ENCODE measurements at places on chromosomes 1 and 21.
A peak's percentile ranks its signal among the peaks of the same experiment; 100 is the strongest.

GRCh38 chr1:64478594-64479470 is 8.9 kb downstream of the CACHD1 start:
- no peak for DNase-seq

- DNase-seq = no peak
Observed at GRCh38 chr1:239939602-239940001, 152.1 kb upstream of the FMN2 start.

DNA sequence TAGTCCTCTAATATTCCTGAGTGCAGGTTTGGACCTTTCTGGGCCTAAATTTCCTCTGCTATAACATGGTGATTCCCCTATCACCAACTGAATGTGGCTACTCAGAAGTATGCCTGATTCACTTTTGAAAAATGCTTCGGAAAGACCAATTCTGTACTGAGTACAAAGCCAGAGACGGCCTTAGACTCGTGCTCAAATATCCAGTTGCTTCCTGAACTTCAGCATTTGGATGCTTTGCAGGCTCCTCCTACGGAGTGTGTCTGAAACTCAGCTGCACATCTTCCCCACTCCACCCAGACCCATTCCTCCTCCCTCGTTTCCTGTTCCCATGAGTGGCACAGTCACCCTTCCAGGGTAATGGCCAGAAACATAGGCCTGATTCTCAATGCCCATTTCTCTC is 98.4 kb upstream of the GADD45A start:
- no peak for DNase-seq

- DNase-seq = no peak
Observed at GRCh38 chr1:63651161-63651701, 58.0 kb downstream of the PGM1 start.

GRCh38 chr1:205283270-205284147 is 38.0 kb downstream of the NUAK2 start:
- DNase-seq = no peak

DNA sequence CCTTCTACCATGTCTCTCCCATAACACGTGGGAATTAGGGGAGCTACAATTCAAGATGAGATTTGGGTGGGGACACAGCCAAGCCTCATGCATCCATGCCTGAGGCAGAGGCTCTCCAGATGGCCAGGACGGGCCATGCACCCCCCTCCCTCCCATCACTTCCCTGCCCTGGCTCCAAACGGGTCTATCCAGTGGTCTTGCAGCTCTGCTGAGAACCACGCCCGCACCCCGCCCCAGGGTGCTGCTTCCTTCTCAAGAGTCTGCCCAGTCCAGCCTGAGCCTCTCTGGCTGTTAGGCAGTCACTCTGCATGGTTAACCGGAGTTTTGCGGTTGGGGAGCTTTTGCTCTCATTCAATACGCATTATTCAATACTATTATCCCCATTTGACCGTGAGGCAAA is 131.5 kb upstream of the TMEM51 start:
- no peak for DNase-seq

DNA sequence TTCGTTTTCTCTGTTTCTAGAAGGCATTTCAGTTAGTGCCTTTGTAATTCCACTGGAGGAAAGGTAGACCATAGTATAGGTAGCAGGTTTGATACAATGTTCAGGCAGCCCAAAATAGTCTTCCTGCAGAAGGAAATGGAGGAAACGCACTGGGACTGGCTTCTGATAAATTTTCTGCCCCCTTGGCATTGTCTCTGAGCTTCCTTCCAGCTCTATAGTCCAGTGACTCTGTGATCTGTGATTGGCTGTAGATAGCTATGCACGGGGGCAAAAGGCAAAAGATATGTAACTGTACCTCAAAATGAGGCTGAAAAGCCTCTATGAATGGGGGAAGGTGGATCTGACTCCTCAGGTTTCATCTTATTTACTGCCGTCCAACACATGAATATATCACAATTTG is 5.8 kb upstream of the MAGOH start:
- no peak for DNase-seq

- DNase-seq = no peak
Observed at GRCh38 chr1:207444514-207445217, 9.5 kb upstream of the CR2 start.

- DNase-seq = no peak
Observed at GRCh38 chr1:18849261-18849711, 10.2 kb downstream of the TAS1R2 start.

GRCh38 chr1:66489972-66490601 is 43.9 kb upstream of the SGIP1 start:
- no peak for DNase-seq

DNA sequence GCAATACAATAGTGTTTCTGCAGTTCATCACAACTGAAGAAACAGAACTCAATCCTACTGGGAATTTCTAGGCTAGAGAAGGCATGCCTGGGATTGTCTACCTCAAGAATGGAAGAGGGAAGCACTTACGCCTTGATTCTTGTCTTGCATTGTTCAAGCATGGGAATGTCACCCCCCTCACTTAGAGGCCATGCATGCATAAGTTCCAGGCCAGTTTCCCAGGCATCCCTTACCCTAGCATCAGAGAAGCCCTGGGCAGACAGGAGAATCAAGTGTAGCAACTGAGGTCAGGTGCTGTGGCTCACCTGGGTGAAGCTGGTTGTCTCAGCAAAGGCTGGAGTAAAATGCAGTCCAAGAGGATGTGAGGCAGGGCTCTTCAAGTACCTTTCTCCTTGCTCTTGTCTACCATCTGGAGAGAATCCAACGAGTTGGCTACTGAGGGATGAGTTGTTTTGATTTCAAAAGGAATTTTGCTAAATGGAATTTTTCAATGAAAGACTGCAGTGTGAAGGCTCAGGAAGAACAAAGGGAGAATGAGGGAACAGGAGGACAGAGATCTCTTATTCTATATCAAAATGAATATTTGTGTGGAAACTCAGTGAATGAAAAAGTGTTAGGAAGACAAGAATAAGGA is 174.3 kb downstream of the NEK7 start:
- no peak for DNase-seq

GRCh38 chr1:51731998-51732397 is 115.1 kb downstream of the OSBPL9 start:
- no peak for DNase-seq

DNA sequence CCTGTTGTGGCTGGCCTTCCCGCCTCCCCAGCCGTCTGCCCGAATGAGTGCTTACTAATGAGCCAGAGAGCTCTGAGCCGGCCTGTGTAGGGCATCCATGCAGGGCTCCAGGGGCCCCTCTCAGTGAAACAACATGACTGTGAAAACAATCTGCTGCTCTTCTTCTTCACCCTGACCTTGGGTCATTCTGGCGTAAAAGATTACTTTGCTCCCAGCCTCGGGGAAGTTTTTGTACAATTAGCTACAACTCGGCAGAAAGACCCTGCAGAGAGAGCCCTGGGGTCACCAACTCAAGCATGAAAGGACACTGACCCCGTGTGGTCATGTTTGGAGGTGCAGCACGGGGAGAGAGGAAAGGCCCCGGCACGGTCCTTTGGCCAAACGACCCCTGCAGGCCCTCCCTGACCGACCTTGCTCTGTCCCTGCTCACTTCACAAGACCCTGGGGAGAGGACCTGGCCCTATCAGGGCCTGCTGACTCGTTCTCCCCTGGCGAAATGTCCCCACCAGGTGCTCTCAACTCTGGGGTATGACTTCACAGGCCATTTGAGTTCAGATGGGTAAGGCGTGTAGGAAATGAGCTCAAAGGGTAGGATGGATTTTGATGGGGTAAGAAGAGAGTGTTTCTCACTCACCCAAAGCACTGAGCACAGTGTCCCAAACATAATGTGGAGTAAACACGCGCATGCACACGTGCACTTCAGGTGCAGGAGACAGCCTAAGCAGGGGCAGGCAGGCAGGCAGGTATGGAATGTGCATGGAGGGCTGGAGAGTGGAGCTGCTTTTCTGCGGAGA is 22.9 kb upstream of the FAM20B start:
- peak; percentile 81 for DNase-seq

DNA sequence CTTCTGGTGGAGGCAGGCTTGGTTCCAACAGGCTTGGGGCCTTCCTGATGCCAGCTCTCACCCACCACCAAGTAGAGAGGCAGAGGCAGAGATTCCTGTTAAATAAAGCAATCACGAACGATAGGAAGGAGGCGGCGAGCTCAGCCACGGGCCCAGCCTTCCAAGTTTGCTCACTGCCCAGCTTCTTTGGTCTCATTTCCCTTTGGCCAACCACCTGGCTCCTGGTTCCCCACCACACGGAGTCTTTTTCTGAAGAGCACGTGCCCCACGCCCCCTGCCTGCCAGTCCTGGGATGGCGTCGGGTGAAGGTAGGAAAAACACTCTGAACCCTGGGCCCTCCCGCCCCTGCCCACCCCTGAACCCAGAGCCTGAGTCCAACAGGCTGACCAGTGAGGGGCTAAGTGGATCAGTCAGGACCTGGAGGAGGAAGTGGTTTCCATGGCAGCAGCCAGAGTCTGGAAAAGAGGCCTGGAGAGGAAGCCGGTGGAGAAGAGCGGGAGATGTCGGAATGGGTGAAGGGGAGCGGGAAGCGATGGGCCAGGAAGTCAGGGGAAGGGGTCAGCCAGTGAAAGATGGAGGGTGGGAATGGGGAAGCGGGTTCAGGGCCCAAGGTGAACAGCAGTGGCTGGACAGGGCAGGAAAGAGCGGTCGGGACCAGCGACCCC is 158.2 kb upstream of the KLHDC7A start:
- peak; percentile 87 for DNase-seq

DNA sequence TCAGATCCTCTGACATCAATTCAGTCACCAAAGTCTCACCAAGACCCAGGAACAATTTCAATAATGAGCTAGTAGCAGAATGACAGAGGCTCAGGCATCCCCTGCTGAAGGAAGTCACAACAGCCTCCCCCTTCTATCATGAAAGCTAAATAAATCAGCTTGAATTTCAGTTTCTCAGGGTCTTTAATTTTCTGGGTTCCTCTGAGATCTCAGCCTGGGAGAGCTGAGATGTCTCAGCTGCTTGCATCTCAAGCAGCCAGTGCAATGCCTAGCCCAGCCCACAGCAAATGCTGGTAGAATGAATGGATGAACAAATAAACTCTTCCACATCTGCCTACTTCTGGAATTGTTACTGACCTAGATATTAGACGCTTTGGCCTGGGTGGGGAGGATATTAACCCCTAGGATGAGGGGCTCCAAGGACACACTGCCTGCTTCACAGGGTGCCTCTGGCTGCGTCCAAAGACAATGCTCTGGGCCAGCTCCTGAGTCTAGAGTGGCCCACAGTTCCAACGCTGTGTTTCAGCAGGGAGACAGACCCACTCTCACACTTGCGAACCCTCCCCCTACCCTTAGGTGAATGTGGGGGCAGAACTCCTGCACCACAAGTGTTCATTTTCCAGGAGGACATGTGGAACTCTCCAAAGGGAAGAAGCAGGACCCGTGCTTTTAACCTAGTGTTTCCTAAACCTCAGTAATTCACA is 11.2 kb upstream of the LORICRIN start:
- DNase-seq = no peak

GRCh38 chr1:44151332-44151731 is 9.9 kb upstream of the KLF18 start:
- no peak for DNase-seq

- no peak for DNase-seq
Observed at GRCh38 chr1:207649210-207649753, 4.3 kb downstream of the CR1L start.

DNA sequence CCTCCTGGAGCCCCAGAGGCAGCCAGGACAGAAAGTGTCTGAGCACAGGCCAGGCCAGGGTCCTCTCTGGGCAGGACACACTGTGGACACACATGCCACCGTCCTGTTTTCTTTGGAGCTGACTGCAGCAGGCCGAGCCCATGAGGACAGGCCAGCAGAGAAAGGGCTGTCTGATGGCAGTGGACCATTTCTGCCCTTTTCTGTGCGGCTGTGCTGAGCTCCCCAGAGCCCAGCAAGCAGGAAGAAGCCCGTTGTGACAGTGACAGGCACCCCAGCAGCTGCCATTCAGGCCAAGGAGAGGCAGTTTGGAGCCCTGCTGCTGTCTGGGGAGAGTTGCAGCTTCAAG is 115.8 kb upstream of the ARHGEF16 start:
- no peak for DNase-seq

- DNase-seq = no peak
Observed at GRCh38 chr1:230798491-230798890, 51.3 kb downstream of the CAPN9 start.

DNA sequence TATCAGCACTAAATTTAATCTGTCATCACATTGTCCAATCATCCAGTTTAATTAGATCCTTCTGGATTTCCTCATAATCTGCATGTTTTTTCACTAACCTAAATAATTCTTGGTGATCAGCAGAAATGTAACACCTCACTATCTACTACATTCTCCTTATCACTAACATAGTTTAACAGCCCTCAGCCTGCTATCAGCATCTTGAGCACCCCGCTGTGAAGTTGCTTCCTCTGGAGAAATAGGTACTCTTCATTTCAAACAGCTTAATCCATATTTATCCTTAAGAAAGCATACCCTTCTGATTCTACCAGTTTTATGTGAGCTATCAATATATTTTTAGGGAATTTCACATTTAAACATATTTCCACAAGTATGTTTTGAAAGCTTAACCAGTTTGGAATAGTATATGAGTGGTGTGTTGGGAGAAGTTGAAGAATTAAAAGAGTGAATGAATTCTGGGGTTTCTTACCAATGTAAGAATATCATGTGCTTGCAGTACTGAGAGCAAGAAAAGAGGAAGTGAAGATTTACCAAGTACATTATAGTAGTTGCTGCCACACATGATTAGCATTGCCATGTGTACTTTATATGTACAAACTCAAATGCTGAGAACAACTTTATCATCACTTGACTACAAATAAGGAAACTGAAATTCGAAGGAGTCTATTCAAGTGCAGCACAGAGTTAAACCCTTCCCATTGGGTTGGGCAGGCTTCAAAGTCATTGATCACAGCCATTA is 771.1 kb upstream of the ADGRL4 start:
- DNase-seq = no peak
